Activated T-cell treated with anti-CD3 and anti-CD28 coated beads, Interleukin-2, amount 50 U/mL, for 1 hour (primary cell): ENCODE measurements at places on chromosomes 6 and 20.

GRCh38 chr6:42049948-42050296, 402 bp upstream of the TAF8 start:
- DNase-seq, result peak; percentile 63

- no peak for DNase-seq
Measured at GRCh38 chr6:111692327-111693164, 86.9 kb upstream of the TRAF3IP2 start.

DNA sequence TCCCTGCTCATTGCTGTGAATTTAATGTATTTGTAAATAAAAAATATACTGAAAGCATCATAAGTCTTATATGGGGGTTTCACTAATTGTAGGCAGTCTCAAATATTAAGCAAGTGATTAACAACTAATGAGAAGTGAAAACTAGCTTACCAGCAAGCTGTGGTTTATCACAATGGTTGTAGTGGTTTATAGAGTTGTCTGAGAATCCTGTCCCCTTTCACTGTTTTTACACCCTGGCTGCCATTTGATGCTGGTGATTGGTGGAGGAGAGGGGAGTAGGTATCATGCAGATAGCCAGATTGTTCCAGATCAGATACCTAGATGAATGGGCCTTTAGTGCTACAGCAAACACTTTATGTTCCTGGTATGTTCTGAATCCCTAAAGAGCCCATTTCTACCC, 6.0 kb downstream of the MKKS start:
- no peak for DNase-seq

DNA sequence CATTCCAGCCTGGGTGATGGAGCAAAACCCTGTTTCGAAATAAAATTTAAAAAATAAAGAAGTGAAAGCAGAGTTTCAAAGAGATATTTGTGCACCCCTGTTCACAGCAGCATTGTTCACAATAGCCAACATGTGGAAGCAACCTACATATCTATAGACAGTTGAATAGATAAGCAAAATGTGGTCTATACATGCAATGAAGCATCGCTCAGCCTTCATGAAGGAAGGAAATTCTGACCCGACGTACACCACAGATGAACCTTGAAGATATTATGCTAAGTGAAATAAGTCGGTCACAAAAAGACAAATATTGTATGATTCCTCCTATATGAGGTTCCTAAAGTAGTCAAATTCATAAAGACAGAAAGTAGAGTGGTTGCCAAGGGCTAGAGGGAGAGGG, 6.5 kb upstream of the NCOA6 start:
- no peak for DNase-seq

DNA sequence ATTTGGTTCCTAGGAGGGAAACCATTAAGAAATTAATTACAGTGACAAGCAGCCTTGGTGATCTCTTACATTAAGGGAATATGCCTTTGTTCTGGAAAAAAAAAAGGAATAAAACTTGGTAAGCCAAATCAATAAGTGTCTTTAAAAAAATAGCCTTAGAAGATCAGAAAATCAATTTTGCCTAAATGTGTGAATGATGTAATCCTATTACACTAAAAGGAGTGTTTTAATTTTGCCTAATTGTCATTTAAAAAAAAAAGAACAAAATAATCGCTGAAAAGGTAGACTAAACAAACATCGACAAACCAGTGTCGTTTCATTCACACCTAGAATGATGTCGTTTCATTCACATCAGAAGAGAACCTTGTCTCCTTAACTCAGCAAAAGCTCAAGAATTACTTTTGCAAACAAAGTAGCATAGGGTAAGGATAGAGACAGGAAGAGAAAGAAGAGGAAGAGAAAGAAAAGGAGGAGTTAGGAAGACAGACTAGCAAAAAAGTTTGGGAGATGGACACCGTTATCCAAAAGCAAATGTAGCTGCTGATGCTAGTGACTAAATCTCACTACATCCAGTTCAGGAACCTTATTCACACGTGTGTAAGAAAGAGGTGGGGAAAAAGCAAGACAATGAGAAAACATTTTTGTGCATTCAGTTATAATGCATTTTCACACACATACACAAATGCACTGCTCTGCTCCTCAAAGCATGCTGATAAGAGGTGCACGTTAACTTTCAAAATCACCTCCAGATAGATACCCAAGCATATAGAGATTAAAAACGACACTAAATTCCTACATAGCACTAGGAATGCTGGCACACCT, 60.6 kb downstream of the HIVEP2 start:
- DNase-seq, result no peak

- no peak for DNase-seq
Measured at GRCh38 chr20:47250360-47250759, 106.1 kb downstream of the ZMYND8 start.

- DNase-seq, result peak; percentile 61
Measured at GRCh38 chr6:157885211-157885788, 62.3 kb downstream of the SNX9 start.

DNA sequence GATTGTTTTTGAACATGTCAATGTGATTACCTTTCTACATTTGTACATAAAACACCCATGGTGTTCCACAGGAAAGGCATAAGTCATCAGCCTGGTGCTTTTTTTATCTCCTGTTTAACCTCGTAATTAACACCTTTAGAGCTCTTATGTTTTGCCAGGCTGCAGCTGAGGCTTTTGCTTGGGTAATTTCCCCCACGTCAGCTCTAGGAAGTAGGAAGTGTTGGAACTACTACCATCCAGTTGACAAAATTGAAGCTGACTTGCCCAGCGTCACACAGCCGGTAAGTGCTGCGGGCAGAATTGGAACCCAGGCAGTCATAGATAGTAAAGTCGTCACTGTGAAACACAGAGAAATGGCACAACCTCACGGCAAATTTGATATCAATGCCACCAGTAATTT, 86.6 kb upstream of the BMP2 start:
- DNase-seq, result no peak

- DNase-seq, result no peak
Measured at GRCh38 chr6:44800784-44801592, 413.5 kb downstream of the CDC5L start.
